Activated naive CD4-positive, alpha-beta T cell treated with anti-CD3 and anti-CD28 coated beads, Interleukin-2, amount 50 U/mL, for 72 hours (primary cell): ENCODE measurements at places on chromosomes 5 and 9. TPM values are rescaled to one million over a fixed set of nuclear protein-coding genes. Genes with fewer than 3 reads are reported as not detected.
A peak's percentile ranks its signal among the peaks of the same experiment; 100 is the strongest.

MEIKIN gene
- total RNA-seq = not detected

ADAMTS16 gene
- not detected for total RNA-seq

GRAMD2B gene
- 9.6 TPM for total RNA-seq

DNA sequence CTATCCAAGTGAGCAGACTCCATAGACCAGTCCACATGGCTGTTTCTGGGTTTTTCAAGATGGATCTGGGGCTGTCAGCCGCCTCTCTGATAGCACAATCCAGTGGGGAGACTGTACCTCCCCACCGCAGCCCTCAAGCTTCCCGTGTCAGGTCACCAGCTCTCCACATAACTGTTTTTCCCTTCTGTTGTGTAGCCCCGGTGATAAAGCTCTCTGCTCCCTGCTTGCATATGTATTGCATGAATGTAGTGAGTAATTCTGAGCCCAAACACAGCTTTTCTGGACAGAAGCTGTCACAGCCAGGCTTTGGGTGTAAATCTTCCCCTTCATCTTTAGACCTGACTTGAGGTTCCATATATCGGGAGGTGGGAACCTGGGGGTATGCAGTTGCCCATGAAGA lies 23.1 kb upstream of the CFAP157 start:
- no peak for DNase-seq

GRCh38 chr9:132769906-132770769 lies 99.9 kb downstream of the GTF3C4 start:
- peak; percentile 71 for DNase-seq

DNA sequence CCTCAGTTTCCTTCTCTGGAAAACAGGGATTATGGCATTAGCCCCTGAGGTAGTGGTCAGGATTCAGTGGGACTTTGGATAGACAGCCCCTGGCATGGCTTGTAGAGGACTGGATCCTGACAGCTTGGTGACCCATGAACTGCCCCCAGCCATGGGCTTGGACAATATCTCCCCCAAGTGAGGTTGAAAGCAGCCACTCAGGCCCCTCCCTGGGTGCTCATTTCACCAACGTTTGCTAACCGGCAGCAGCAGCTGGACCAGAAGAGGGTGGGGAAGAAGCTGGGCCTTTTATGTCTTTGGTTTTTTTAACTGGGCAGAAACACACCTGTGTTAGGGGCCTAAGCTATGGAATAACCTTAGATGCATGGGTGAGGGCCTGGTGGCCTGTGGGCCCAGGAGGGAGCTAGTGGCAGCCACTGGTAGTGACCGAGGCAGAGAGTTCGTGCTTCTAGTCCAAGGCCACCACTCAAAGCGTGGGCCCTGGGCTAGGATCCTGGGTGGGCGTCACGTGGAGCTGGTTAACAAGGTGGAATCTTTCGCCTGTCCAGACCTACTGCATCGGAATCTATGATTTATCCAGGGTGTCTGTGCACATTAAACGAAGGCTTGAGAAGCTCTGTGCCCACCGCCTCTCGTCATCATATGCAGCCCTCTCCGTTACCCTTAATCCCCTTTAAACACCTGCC lies 1.9 kb downstream of the SLC2A8 start:
- no peak for DNase-seq

GRCh38 chr9:70125621-70126263 lies 82.1 kb downstream of the MAMDC2 start:
- no peak for DNase-seq

GRCh38 chr5:84273517-84273883 lies 111.2 kb downstream of the EDIL3 start:
- no peak for DNase-seq

DNA sequence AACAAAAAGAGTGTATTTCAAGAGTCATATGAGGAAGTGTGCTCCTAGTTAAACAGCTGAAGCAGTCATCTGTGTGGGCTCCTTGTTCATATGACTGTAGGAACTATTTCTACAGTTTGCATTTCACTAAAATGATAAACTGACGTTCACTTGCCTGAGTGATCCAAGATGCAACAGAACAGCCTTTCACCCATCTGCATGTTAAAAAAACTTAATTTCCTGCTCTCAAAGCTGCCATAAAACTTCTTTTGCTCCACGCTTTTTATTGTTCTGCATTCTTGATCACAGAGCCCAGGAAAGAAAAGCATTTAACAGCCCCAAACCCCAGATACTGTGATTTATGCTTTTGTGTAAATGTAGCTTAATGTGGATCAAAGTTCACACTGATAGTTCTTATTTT lies 43.9 kb downstream of the ZNF608 start:
- no peak for DNase-seq

GRCh38 chr5:40634154-40634553 lies 45.6 kb upstream of the PTGER4 start:
- DNase-seq = no peak

GRCh38 chr5:53277491-53277890 lies 167.9 kb upstream of the MOCS2 start:
- no peak for DNase-seq
